ENCODE measurements at places on chromosomes 4 and X.

GRCh38 chr4:153026591-153027346 is 90.6 kb downstream of the FHDC1 start:
- DNase-seq: no peak

GRCh38 chrX:85111347-85111746 is 107.7 kb downstream of the APOOL start:
- peak; percentile 29 for DNase-seq

DNA sequence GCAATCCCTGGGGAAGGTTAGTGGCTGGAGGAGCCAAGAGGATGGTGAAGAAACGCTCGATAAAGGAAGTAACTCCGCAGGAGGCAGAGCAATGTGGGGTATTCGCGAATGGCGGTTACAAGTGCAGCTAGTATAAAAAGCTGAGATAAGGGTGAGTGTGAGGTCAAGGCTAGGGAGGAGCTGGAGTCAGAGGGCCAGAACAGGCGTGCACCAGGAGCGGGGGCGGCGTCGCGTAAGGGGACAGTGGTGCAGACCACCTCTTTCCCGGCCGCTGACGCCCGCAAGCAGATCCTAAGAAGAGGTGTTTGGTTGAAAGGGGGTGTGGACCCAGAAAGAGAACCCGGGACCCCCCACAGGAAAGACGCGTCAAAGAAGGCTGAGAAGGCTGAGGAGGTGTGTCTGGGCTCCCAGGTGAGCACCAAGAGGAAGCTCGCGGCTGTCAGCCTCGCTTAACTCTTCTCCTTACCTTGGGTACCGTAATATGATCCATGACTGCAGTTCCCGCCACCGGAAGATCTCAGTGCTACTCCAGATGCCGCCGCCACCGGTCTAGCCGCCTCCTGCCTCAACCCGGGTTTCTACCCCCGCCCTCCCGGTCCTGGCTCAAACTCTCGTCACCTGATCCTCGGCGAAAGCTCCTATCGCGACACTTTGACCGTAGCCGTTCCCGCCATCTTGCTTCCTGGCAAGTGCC is at the start of gene MTMR8:
Gene MTMR8, minus strand, starts transcription at position 579 of the 694 bp plus-strand sequence. Its CDS starts 89 bp downstream, at position 490.
- DNase-seq: no peak

- no peak for DNase-seq
Observed at GRCh38 chrX:88604433-88605221, 142.4 kb upstream of the CPXCR1 start.

- DNase-seq: peak; percentile 2
Observed at GRCh38 chr4:181194096-181194495, 1049.1 kb upstream of the TENM3 start.

DNA sequence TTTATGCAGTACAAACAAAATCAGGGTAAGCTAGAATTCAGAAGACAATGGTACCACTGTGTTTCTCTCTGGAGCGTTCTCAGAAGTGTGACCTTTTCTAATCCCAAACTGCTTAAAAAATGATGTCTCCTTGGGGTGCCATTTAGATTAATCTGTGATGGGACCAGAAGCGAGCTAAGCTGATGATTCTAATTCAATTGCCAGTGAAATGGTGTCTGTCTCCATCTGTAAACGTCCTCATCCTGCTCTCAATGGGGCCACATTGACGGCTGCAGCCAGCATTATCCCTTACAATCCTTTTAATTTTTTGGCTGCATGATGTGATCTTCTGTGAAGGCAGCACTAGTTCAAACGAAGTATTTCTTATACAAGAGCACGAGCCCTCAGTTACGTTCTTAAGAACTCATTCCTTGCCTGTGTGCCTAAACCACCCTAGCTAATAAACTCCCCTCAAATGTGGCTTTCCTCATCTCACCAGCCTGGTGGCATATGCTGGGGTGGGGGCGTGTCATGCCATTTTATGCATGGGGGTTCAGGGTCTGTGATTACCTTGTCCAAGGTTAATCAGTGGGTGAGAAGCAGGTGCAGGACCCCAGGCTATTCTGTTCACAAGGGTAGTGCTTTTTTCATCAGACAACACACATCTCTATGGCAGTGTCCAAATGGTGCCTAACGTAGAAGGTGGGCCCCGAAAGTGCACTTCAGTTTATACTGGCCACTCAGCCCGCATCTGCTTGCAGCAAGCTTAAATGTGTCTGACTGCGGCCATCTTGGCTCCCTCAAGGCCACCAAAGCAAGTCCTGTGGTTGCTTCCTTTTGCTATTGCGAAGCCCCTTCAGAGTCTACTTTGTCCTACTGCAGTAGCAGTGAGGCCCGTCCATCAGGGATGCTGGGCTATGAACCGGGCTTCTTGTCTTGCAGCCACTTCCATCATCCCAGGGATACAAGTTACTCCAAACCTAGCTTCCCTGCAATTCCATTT is 45.7 kb upstream of the SLC2A9 start:
- DNase-seq: no peak

- no peak for DNase-seq
Observed at GRCh38 chr4:91448668-91449330, 855.0 kb upstream of the GRID2 start.

- DNase-seq: peak; percentile 76
Observed at GRCh38 chr4:30380404-30380998, 339.7 kb upstream of the PCDH7 start.

DNA sequence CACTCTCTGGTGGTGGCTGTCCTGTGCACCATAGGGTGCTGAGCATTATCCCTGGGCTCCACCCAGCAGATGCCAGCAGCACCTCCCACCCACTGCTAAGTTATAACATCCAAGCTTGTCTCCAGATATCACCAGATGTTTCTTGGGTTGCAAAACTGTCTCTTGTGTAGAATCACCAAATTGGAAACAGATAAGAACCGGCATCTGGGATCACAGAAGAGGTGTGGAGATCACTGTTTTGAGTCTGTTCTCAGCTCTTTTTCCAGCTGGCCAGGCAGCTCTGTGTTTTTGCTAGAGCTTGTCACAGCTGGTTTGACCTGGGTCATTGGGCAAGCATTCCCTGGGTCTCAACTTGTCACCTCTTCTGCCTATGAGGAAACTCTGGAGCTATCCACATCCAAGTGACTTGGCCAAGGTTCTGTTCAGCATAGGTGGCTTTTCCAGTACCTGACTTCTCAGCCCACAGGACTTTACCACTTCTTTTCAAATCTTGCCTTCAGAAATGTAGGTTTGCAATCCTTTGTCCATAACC is 15.3 kb upstream of the PUDP start:
- DNase-seq: no peak

GRCh38 chrX:47489507-47490275 is 6.7 kb upstream of the ZNF41 start:
- no peak for DNase-seq

DNA sequence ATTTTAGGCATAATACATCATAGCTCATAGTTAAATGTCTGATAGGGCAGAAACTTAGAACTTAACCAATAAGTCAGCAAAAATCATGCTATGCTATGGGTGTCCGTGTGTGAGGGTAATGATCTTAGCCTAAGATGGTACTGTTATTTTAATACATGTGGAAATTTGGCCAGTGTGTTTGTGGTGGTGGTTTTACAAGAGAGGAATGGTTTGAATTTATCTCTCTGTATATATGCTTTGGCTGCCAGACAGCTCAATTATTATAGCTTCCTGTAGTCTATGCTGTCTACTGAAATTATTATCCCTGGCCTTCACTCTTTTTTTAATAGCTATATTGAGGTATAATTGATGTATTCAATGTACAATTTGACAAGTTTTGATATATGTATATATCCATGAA is 21.3 kb downstream of the ZNF330 start:
- DNase-seq: no peak

GRCh38 chr4:16289897-16290554 is 63.8 kb upstream of the TAPT1 start:
- peak; percentile 72 for DNase-seq
